ENCODE measurements at places on chromosomes 5 and 9.

- no peak for DNase-seq
These were observed 433.1 kb downstream of the CHSY3 start for GRCh38 chr5:130337179-130337888.

- DNase-seq: no peak
These were observed 80.5 kb upstream of the HSPA9 start for GRCh38 chr5:138655530-138656190.

- no peak for DNase-seq
These were observed 388.6 kb upstream of the CDH6 start for GRCh38 chr5:30804739-30805505.

- DNase-seq: no peak
These were observed 39.1 kb upstream of the NOTCH1 start for GRCh38 chr9:136584934-136585333.

DNA sequence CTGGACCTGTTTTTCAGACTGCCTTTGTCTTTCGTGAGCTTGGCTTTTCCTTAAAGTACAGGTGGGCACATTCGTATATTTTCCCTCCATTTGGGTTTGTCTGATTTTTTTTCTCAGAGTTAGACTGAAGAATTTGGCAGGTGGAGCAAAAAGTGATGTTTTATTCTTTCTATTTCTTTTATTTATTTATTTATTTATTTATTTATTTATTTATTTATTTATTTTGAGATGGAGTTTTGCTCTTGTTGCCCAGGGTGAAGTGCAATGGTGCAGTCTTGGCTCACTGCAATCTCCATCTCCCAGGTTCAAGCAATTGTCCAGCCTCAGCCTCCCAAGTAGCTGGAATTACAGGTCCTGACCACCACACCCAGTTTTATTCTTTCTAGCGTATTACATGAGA is 1805.1 kb upstream of the WWC1 start:
- DNase-seq: no peak

DNA sequence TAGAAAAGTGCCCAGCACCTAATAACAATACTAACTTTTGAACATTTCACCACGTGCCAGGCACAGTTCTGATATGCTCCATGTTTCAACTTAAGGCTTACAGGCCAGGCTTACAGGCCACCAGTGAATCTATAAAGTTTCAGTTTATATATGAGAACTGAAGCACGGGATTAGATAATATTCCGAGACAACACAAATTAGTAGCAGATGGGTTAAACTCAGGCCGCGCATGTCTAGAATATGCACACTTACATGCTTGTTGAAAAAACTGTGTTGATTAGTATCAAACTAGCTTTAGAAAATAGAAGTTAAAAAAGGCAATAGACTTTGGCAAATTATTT is 587.9 kb downstream of the MTRR start:
- no peak for DNase-seq

- no peak for DNase-seq
These were observed 26.1 kb upstream of the ANXA6 start for GRCh38 chr5:151183456-151184245.

All from cortex of kidney (tissue), 1 donor.